Adrenal gland (tissue), 19 donors: ENCODE measurements at places on chromosomes 7 and 10. TPM values are rescaled to one million over a fixed set of nuclear protein-coding genes. Genes with fewer than 3 reads are reported as not detected.

Gene LRRD1
- 0.50 TPM for total RNA-seq

Gene PRR15
- total RNA-seq: 1.0 TPM

Gene IFIT1B
- not detected for total RNA-seq

Gene HEPACAM2
- not detected for total RNA-seq

Gene ADRA2A
- total RNA-seq: 2.3 TPM

Gene NEBL
- 7.8 TPM for total RNA-seq

Gene C1QL3
- total RNA-seq: not detected

Gene TSPAN33
- 13.8 TPM for total RNA-seq

Gene LDB3
- 0.39 TPM for total RNA-seq
